ENCODE measurements at places on chromosomes 11 and 22. TPM values are rescaled to one million over a fixed set of nuclear protein-coding genes. Genes with fewer than 3 reads are reported as not detected.

DNA sequence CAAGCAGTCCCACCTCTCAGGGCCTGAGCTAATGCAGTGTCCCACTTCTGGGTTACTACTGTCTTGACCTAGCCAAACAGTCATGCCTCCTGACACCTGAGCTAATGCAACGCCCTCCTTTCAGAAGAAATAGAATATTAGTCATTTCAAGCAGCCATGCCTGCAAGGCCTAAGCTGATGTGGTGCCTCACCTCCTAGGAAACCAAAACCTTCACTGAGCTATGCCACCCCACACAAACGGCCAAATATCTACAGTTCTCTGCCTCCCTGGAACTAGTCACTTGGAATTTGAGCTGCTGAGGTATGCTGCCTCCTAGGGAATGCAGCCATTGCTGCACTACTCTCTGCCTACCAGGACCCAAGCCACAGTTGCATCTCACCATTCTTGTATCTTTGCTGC, 8.3 kb upstream of the MS4A6E start:
- no peak for DNase-seq

GRCh38 chr11:134752526-134752925, 340.5 kb upstream of the B3GAT1 start:
- no peak for DNase-seq

DNA sequence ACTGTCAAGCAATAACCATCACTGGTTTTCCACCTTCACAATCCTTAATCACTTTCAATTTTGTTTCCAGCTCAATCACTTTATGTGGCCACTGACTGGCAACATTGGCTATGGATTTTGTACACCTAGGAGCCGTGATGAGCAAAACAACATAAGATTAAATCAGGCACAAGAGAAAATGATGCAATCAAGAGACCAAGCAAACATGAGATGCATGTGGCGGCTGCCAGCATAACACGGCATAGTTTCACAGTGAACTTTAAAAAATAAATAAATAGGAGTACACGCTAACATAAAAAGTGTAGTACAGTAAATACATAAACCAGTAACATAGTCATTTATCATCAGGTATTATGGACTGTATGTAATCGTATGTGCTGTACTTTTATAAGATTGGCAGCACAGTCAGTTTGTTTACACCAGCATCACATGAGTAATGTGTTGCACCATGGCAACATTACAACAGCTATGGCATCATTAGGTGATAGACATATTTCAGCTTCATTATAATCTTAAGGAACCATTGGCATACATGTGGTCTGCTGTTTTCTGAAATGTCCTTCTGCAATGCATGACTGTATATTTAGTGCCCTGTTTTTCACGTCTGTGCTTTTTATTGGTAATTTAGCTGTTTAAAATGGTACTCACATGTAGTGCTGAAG, 83.3 kb upstream of the PRDM11 start:
- no peak for DNase-seq

- no peak for DNase-seq
These were observed 129.7 kb upstream of the PARVA start for GRCh38 chr11:12247543-12248254.

DNA sequence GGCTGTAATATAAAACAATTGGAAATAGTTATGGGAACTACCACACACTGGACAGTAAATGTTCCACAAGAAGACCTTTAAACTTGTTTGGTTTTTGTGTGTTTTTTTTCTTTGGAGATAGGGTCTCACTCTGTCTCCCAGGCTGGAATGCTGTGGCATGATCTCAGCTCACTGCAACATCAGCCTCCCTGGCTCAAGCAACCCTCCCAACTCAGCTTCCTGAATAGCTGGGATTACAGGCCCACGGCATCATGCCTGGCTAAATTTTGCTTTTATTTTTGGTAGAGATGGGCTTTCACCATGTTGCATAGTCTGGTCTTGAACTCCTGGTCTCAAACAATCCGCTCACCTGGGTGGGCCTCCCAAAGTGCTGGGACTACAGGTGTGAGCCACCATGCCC, 121.0 kb downstream of the MPPED2 start:
- DNase-seq, result no peak

- DNase-seq, result no peak
These were observed 15.4 kb downstream of the PRR14L start for GRCh38 chr22:31734512-31734911.

GRCh38 chr22:39996732-39997131, 2.0 kb downstream of the FAM83F start:
- no peak for DNase-seq

GRCh38 chr11:20064961-20065405, 95.3 kb downstream of the DBX1 start:
- no peak for DNase-seq

DNA sequence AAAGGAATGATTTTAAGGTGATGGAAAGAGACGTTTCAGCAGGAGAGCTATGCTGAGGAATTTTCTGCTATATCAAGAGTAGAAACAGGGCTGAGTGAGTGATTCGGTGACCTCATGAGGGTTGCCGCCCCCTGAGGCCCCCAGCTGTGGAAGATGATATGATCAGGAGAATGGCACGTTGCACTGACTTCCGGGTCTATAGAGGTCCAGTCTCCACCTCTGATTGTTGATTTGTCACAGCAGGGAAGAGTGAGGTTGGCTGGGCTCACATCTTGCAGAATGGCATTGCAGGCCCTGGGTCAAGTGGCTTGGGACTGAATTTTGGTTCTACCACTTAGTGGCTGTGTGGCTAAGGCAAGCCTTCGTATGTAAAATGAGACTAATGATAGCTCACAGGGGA, 205.1 kb downstream of the SNX19 start:
- DNase-seq, result no peak

GRCh38 chr11:106482917-106483785, 405.7 kb downstream of the AASDHPPT start:
- no peak for DNase-seq

DNA sequence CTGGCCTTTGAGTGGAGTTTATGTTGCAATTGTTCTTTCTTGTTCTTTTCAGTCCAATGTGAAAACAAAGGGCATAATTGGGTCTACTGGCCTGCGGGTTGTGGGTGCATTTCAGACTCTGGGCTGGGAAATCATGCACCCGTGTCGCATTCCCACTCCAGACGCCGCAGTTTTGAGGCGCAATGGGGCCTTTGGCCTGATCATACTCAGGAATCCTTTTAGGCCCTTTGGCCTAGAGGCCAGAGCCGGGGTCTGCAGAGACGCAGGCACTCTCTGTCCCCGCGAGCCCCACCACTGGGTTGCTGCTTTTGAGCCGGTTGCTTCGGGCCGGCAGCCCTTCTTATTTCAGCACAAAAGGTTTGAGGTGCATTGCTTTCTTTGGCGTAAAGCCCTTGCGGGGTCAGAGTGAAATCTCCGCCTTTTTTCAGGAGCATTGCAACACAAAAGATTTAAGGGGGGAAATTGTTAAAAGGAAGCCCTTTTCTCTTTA, 48.4 kb upstream of the DBX1 start:
- no peak for DNase-seq

DNA sequence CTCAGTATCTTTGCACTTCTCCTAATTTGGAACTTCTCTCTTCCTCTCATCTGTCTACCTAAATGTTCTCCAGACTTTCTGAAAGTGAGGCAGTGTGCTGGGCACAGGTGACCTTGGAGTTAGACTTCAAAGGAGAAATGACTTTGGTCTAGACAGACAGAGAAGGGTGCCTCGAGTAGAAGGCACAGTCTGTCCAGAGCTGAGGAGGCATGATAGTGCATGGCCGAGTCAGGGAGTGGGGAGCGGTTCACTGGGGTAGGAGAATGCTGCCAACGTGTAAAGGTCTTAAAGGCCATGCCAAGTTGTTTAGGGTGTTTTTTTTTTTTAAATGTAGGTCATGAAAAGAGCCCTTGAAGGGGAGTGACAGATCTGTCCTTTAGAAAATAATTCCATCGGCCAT, 17.3 kb upstream of the ZBTB16 start:
- no peak for DNase-seq

GRCh38 chr22:36757668-36758211, 18.2 kb downstream of the IFT27 start:
- DNase-seq, result peak; percentile 59

GRCh38 chr22:20441631-20442484, 4.2 kb upstream of the SCARF2 start:
- no peak for DNase-seq

GRCh38 chr22:33779243-33779642, 141.0 kb downstream of the LARGE1 start:
- DNase-seq, result no peak

GRCh38 chr22:27139935-27140511, 482.6 kb downstream of the MIAT start:
- DNase-seq, result no peak

GRCh38 chr22:45136594-45136993, 27.1 kb upstream of the NUP50 start:
- no peak for DNase-seq

DNA sequence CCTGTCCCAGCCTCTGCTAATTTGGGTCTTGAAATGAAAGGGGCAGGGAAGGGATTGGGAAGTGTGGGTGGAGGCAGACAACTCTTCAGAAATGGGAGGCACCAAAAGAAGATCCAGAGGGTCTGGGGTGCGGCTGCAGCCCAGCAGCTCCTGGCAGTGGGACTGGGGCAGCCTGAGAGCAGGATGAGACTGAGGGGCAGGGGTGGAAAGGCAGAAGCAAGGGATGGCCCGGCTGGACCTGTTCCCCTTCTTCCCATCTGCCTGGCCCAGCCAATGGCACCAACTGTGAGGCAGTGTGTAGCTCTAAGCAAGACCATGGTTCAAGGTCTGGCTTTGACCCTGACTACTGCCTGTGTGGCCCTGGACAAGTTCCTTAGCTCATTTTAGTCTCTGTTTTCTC, 160.4 kb downstream of the ENTHD1 start:
- no peak for DNase-seq

- no peak for DNase-seq
These were observed 92.9 kb upstream of the RCN1 start for GRCh38 chr11:31997955-31998354.

GRCh38 chr22:43126501-43127165, 16.1 kb downstream of the BIK start:
- DNase-seq, result no peak

DNA sequence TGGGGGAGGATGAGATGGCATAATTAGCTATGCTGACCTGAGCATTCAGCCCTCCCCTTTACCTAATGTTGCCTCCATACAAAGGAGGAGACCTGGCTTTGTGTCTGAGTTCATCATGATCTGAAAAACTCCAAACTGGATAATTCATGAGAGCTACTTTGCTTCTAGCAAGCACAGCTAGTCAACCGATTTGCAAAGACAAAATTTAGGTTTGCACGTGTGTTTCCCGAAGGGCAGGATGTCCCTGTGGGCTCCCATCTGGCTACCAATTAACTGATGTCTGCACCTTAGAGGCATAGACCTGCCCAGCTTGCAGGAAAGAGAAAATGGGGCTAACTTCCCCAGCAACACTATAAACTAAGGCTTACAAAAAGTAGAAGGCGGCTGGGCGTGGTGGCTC, 42.2 kb upstream of the POU2AF1 start:
- DNase-seq, result no peak

The TMPRSS5 gene
- 0.28 TPM for total RNA-seq

The MS4A8 gene
- 0.14 TPM for total RNA-seq

The YPEL4 gene
- 0.94 TPM for total RNA-seq

The LMO1 gene
- 0.05 TPM for total RNA-seq

The CHRDL2 gene
- total RNA-seq, result not detected

The MMP12 gene
- 10.8 TPM for total RNA-seq

The CST6 gene
- 0.66 TPM for total RNA-seq

The BCO2 gene
- total RNA-seq, result 1.4 TPM

The NCR3LG1 gene
- 1.0 TPM for total RNA-seq

All from thymus (tissue), 14 donors.